ENCODE measurements at places on chromosomes 7 and 10.
A peak's percentile ranks its signal among the peaks of the same experiment; 100 is the strongest.

DNA sequence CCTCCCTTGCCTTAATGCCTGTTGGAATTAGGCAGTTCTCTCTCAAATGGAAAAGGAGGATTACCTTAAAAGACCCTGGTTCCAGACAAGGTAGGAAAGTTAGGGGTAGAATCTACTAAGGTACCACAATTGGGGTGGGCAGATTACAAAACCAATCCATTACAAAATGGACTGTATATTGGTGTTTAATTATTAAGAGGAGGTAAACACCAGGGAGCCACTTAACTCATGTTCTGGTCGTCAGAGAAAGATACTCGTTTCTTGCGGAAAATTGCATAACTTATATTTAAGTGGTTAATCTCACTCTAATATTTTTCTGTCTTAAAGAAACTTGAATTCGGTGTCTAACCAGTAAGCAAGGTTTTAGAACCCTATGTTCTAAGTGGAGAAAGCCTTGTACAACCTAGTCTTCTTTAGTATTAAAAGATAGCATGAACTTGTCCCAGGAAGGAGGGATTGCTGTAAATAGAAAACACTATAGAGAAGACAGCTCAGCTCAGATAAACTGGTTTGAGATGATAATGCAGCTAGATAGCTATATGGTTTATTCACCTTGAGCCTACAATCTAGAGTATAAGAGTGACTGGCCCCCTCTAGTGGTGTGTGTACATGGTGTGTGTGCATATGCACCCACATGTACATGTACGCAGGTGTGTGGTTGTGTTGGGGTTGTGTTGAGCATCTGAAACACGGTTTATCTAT, 58.0 kb upstream of the STRIP2 start:
- peak; percentile 74 for DNase-seq

- no peak for DNase-seq
Observed at GRCh38 chr7:2979951-2980350, 63.7 kb downstream of the CARD11 start.

- DNase-seq: no peak
Observed at GRCh38 chr7:84091318-84091717, 103.3 kb downstream of the SEMA3A start.

GRCh38 chr7:100595188-100595587, 7.0 kb upstream of the PCOLCE start:
- no peak for DNase-seq

GRCh38 chr7:78301407-78301806, 502.8 kb downstream of the PHTF2 start:
- no peak for DNase-seq

GRCh38 chr10:17756557-17757217, 4.7 kb downstream of the TMEM236 start:
- DNase-seq: peak; percentile 29

- DNase-seq: peak; percentile 81
Observed at GRCh38 chr7:6558837-6559236, 7.6 kb upstream of the GRID2IP start.

- DNase-seq: no peak
Observed at GRCh38 chr10:79209340-79209739, 137.9 kb upstream of the PPIF start.

DNA sequence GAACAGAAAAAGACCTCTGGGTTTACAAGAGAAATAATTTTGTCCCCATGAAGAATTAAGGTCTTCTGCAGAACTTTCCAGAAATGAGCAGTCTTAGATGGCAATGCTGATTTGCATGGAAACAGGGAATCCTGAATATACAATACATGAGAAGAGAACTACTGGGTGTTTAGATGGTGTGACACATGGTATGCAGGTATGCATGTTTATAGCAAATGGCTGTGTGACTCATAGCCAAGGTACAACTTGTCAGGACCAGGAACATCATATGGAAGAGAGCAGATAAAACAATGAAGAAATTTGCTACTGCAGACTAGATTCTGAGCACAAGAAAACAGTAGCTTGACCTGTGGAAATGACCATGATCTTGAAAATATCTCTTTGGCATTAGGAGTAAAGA, 907.8 kb downstream of the GATA3 start:
- no peak for DNase-seq

GRCh38 chr10:93293999-93294398, 188.1 kb downstream of the MYOF start:
- no peak for DNase-seq

GRCh38 chr7:150325110-150325611, 1.8 kb upstream of the ACTR3C start:
- peak; percentile 53 for DNase-seq

GRCh38 chr7:105689067-105689819, 108.0 kb upstream of the EFCAB10 start:
- DNase-seq: no peak

DNA sequence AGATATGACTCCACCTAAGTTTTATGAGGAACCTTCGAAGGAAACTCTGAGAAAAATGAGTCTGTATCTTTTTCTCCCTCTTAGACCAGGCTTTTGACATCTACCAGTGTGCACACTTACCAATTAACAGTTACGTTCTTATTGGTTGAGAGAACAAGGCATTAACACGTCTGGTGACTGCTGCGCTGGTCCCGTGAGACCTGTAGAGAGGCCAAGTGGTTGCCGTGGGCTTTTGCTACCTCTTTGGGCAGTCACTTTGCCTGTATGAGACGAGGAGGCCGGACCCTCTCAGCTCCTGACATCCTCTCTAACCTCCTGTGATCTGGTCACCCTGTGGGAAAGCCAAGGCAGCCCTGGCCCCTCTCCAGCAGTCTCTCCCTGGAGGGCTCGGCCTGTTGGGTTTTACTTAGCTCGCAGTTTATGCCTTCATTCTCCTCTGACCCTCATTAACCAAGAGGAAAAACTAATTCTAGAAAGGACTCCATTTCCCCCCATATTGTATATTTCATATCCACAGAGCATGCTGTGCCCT, 513.9 kb upstream of the GALNT17 start:
- no peak for DNase-seq

- DNase-seq: no peak
Observed at GRCh38 chr7:106016331-106016730, 53.3 kb downstream of the CDHR3 start.

DNA sequence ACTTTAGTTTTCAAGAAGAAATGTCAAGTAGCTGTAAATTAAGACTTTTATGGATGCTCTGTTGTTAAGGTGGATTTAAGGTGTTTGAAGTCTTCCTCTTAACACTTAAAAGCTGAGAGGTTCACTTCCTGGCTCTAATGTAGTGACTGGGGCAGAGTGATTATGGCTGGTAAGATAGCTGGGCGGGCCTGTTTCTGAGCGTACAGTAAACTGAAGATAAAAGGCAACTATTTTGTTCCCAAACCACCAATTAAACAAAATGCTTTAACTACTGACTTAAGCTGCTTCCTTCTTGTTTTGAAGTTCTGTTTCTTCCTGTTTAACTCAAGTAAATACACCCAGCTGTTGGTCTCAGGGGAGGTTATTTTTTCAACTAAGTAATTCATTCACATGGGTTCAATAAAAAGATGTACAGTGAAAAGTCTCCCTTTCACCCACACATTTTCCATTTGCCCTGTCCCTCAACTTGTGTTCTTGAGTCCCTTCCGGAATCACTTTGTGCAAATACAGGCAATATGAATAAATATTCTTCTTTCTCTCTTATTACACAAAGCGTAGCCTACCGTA, 19.3 kb downstream of the VWA2 start:
- DNase-seq: peak; percentile 81

GRCh38 chr10:988667-989545, 672 bp downstream of the GTPBP4 start:
- no peak for DNase-seq

GRCh38 chr7:70712942-70713341, 419.0 kb upstream of the GALNT17 start:
- no peak for DNase-seq

DNA sequence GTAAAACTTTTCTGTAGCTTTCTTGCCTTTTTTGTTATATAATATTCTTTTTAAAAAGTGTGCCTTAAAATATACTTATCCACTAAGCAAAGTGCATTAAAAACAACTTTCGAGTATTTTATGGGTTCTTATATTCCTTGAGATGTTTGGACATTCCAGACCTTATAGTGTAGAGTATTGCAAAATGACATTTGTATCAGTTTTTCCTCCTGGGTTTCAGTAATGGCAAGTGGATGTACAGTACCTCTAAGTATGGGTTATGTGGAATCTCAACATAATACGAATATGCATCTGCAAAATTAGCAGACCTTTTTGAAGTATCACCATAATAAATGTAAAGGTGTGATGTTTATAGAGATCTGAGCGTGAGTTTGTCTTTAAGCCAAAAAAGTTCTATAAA, 2.7 kb downstream of the CDK13 start:
- no peak for DNase-seq

DNA sequence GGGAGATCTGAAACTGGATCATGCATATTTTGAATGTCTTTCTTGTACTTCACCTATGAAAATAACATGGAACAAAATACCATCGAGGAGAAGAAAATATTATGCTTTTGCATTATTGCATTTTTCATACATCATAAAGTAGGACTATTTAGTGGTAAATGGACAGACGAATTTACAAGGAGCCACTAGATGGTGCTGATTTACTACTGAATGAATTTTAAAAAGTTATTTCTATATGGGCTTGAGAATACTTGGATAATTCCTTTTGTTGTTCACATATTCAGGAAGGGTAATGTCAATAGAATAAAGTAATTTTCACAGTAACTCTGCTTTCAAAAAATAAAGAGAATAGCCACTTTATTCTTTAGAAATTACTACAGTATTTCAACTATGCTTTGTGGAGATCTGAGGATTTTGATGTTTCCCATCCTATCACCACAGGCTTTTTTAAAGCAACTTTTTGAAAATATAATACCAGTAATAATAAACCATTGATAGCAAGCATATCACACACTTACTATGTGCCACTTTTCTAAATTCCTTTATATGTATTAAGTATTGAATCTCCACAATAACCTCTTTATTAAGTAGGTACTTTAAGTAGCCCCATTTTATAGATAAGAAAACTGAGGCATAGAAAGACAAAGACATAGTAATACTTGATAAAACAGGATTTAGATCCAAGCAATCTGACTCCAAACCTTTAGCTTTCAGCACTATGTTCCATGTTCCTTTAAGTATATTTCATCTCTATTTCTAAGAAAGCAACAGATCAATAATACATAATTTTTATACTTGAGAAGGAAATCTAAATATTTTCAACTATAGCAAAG, 38.6 kb downstream of the NEBL start:
- DNase-seq: peak; percentile 54

GRCh38 chr7:143485094-143485493, 7.4 kb downstream of the TAS2R41 start:
- no peak for DNase-seq

DNA sequence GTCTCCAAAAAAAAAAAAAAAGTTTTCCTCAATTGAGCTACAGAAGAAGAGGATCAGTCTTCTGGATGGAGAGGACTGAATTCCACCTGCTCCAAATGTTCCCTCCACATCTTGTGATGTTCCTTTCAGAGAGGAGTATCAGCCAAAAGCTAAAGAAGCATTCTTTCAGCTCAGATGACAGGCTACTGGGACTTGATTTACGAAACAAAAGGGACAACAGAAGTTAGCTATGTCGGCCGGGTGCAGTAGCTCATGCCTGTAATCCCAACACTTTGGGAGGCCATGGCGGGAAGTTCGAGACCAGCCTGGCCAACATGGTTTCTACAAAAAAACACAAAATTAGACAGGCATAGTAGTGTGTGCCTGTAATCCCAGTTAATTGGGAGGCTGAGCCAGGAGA, 7.4 kb downstream of the DAGLB start:
- no peak for DNase-seq

- DNase-seq: no peak
Observed at GRCh38 chr7:134189559-134189958, 62.4 kb downstream of the LRGUK start.

GRCh38 chr7:37714606-37715005, 31.0 kb downstream of the GPR141 start:
- peak; percentile 61 for DNase-seq

GRCh38 chr7:116180302-116180701, 30.0 kb upstream of the TES start:
- peak; percentile 83 for DNase-seq

DNA sequence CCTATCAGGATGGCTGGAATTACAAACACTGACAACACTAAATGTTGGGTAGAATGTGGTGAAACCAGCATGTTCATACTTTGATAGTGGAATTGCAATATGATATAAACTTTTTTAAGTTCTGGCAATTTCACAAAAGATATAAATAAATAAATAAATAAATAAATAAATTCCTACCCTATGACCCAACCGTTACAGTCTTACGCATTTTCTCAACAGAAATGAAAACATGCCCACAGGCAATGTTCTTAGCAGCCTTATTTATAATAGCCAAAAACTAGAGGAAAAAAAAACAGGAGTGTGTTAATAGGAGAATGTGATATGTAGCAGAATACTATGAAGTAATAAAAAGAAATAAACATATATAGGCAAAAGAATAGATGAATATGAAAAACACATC, 318.9 kb downstream of the IPMK start:
- no peak for DNase-seq

DNA sequence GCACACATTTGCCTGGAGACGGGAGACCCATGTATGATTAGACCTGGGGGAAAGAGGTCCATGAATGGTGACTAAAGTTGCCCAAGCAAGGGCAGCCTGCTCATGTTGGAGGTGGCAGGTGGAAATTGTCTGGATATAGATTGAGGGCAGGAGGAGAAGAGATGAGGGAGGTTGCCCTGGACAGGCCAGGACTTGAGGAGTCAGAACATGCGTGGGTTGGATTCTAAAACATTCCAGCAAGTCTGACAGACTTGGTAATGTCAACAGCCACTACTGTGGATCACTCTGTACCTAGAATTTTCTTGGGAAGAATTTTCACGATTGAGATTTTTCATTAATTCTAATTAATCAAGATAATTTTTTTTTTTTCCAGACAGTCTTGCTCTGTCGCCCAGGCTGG, 19.1 kb upstream of the SVOPL start:
- DNase-seq: no peak

- DNase-seq: no peak
Observed at GRCh38 chr10:50280049-50280841, 28.9 kb upstream of the ASAH2 start.

- DNase-seq: no peak
Observed at GRCh38 chr7:18128846-18129245, 101.2 kb upstream of the PRPS1L1 start.

- no peak for DNase-seq
Observed at GRCh38 chr7:64101943-64102655, 56.9 kb downstream of the ZNF727 start.

DNA sequence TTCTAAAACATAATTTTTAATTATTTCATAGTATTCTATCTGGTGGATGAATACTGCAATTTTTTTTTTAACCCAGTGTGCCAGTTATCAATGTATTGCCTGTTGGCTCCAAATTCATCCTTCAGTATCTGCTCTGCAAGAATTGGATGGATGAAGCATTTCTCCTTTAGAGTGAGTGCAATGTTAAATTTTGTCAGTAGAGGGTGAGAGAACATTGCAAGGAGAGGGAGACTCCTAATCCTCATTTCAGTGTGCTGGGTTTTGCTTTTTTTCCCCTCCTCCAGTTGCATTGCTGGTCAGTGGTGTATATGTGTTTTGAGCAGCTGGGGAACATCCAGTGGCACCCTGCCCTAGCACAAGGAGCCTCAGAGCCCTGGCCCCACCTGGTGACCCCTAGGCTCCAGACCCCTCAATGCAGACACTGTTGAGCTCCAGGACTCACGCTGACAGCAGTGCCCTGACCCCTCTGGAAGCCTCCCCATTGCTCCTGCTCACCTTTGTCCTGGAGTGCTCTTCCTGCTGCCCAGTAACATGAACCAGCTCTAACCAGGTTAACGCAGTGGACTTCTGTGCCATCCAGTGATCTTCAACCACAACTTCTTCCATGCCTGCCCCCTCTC, 199.4 kb downstream of the USP6NL start:
- DNase-seq: peak; percentile 64

Measured in hematopoietic multipotent progenitor cell treated with erythropoietin and hydrocortisone succinate and interleukin-3 and kit ligand, for 4 days (in vitro differentiated cells).